Nephron progenitor cell (in vitro differentiated cells): ENCODE measurements at places on chromosomes 12 and 14.

- H3K27ac ChIP-seq: no peak overlapping the region
- H3K4me3 ChIP-seq: no peak overlapping the region
- peaks cover 5% of the 10 kb centered on the region for H3K4me1 ChIP-seq
- peaks cover 5% of the 10 kb centered on the region for H3K27me3 ChIP-seq
Observed at GRCh38 chr12:80401191-80401590, 42.8 kb upstream of the PTPRQ start.

DNA sequence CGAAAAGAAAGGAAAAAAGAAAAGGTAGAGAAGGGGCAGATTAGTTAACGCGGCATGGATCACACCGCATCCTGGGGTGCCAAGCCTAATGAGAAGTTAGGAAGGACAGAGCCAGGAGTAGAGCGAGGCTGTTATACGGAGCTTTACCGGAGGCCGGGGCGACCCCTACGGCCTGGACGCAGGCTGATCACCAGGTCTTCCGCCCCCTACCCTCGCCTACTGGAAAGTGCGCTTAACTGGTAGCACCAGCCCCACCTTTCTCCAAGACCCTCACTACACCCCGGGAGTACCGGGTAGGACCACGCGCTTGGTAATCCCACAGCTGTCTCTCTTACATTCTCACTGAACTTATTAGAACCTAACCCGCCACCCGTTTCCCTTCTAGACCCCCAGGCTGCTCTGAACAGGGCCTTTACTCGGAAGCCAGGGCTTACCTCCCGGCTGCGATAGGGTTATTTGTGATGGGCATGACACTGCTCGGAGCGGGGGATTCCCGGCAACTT lies 33.8 kb downstream of the WBP11 start:
- peaks cover 35% of the 10 kb centered on the region for H3K36me3 ChIP-seq
- H3K4me3 ChIP-seq: peak overlapping the region; percentile 99
- DNase-seq: peak; percentile 56
- H3K27me3 ChIP-seq: peaks cover 6% of the 10 kb centered on the region

GRCh38 chr14:101961011-101961721 lies 3.2 kb upstream of the DYNC1H1 start:
- DNase-seq: peak; percentile 76
- peaks cover 19% of the 10 kb centered on the region for H3K4me1 ChIP-seq
- H3K4me3 ChIP-seq: no peak overlapping the region
- no peaks in the 10 kb centered on the region for H3K36me3 ChIP-seq

DNA sequence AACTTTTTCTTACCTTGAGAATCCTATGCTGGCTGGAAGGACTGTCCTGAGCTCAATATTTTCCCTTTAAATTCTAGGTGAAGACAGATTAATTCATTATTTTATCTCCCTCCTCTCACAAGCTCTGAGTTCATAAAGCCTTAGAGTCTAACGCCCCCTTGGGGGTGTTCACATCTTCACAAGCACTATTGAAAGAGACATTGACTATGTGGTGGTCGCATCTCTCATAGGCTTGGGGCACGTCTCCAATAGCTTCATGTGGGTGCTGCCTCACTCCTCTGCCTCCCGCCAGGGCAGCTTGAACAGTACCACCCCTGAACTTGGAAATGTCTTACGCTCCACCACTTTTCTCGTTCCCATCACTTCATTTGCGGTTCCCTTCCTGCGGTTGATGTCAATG lies 106.2 kb downstream of the UNC79 start:
- no peak for DNase-seq
- no peak overlapping the region for H3K4me3 ChIP-seq
- peaks cover 6% of the 10 kb centered on the region for H3K27me3 ChIP-seq
- H3K4me1 ChIP-seq: no peaks in the 10 kb centered on the region
- H3K36me3 ChIP-seq: no peaks in the 10 kb centered on the region
